ENCODE measurements at places on chromosomes 12 and 14. TPM values are rescaled to one million over a fixed set of nuclear protein-coding genes. Genes with fewer than 3 reads are reported as not detected.

Gene ANKRD33
- not detected for total RNA-seq

Gene NAV3
- 0.48 TPM for total RNA-seq

Gene TMEM233
- total RNA-seq = 0.18 TPM

Gene AICDA
- not detected for total RNA-seq

Gene SERPINA9
- total RNA-seq = not detected

Gene B4GALNT3
- 0.30 TPM for total RNA-seq

Gene TMEM229B
- total RNA-seq = 0.93 TPM

Gene DPPA3
- total RNA-seq = not detected

Gene SMIM41
- not detected for total RNA-seq

Gene SNX6
- total RNA-seq = 18.8 TPM

Gene ALDH1L2
- 0.18 TPM for total RNA-seq

Gene PZP
- 0.70 TPM for total RNA-seq

Gene TROAP
- total RNA-seq = 0.48 TPM

Gene COX8C
- not detected for total RNA-seq

Gene KIF26A
- total RNA-seq = 1.3 TPM

Gene TEX52
- total RNA-seq = not detected

Gene IFNG-AS1
- total RNA-seq = not detected

Gene SVOP
- total RNA-seq = not detected

Gene CAND1
- 50.7 TPM for total RNA-seq

Gene NRL
- total RNA-seq = 3.5 TPM

Gene SLC11A2
- total RNA-seq = 31.2 TPM

Gene TESPA1
- total RNA-seq = 0.45 TPM

Gene STAT6
- 97.6 TPM for total RNA-seq

Gene ACOT6
- total RNA-seq = 1.6 TPM

Gene TAS2R31
- 1.0 TPM for total RNA-seq

Gene CCDC197
- not detected for total RNA-seq

Gene PMCH
- total RNA-seq = not detected

Gene IAPP
- total RNA-seq = 0.25 TPM
